AG09309 (cell line): ENCODE measurements at places on chromosomes 3 and 15.
A peak's percentile ranks its signal among the peaks of the same experiment; 100 is the strongest.

DNA sequence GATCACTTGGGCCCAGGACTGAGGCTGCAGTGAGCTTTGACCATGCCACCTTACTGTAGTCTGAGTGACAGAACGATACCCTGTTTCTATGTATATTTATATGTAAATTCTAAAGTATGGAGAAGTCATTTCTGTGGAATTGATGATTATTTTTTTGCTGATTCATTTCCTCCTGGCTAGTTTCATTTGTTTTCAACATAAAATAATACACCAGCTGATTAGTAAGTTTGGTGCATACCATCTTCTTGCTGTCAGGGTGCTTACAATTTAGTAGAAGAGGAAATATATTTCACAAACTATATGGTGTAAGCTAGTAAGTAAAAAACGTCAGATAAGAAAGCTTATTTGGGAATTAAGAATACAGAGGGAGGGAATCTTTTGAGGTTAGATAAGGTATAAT, 36.0 kb downstream of the SLC25A26 start:
- no peak for DNase-seq

- peak; percentile 35 for DNase-seq
Observed at GRCh38 chr3:126835472-126836219, 131.6 kb downstream of the CHCHD6 start.

DNA sequence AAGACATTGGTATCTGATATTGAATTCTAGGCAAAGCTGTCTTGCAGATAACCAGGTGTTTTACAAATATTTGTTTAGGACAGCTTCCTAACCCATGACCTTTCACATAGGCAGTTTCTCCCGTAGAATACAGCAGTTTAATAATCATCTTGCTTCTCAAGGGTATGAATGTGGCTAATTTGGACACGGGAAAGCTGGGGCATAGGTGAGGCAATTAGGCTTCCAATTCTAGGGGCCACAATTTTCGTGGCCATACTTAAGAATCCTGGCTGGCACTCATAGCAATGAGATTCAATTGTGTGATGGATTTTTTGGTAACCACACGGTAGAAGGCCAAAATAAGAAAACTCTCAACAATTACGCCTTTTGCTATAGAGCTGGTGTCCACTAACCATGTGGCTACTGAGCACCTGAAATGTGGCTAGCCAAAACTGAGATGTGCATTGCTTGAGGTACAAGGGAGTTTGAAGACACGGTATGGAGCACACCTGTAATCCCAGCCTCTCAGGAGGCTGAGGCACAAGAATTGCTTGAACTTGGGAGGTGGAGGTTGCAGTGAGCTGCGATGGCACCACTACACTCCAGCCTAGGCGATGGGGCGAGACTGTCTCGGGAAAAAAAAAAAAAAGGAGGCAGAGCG, 34.4 kb downstream of the TFRC start:
- no peak for DNase-seq

- no peak for DNase-seq
Observed at GRCh38 chr3:180175572-180175971, 138.8 kb upstream of the PEX5L start.

DNA sequence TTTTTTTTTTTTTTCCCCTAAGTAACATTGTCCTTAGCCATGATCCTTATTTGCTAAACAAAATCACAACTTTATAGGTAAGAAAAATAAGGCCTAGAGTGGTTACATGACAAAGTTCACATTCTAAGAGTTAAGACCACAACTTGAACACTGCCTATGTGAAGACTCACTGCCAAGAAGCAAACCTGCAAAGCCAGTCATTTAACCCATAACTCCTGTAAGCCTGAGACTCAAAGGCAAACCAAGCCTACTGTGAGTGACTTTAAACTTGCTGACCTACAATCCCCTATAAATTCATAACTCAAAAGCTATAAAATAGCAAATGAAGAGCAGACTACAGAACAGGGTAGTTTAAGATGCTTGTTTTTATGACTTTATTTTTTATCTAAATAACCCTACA, 12.9 kb upstream of the ANKRD28 start:
- DNase-seq, result no peak

DNA sequence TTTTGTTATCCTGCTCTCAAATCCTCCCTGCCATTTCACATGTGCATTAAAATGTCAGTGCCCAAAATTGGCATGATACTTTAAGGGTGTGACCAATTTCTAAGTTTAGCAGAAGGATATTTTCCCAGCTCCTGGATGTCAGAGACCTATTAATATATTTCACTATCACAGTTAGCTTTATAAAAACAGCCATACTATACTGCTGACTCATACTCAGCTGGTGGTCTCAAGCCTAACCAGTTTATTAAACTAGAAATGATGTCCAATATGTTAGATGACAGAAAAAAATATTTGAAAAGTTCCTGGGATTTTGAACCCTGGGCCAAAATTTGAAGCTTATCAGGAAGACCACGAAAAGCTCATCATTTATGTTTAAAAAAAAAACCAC, 60.9 kb upstream of the ZNF280D start:
- no peak for DNase-seq

GRCh38 chr3:192718156-192718555, 9.2 kb downstream of the FGF12 start:
- DNase-seq, result no peak

DNA sequence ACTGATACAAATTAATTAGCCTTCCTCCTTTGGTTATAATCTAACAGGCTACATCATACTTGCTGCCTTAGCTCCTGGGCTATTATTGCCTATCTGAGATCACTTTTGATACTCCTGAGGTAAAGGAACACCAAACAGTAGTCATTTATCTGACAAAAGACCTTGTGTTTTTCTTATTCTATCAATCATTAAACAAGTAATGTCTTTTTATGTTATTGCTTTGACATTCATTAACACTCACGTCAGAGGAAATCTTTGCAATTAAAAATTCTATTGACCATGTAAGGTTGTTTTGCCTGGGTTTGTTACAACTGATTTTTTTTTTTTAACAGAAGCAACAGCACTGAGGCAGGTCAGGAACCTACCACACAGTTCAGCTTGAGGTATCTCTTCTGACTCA, 366.3 kb downstream of the MECOM start:
- no peak for DNase-seq

- DNase-seq, result no peak
Observed at GRCh38 chr3:185361920-185362319, 1.0 kb upstream of the MAP3K13 start.

DNA sequence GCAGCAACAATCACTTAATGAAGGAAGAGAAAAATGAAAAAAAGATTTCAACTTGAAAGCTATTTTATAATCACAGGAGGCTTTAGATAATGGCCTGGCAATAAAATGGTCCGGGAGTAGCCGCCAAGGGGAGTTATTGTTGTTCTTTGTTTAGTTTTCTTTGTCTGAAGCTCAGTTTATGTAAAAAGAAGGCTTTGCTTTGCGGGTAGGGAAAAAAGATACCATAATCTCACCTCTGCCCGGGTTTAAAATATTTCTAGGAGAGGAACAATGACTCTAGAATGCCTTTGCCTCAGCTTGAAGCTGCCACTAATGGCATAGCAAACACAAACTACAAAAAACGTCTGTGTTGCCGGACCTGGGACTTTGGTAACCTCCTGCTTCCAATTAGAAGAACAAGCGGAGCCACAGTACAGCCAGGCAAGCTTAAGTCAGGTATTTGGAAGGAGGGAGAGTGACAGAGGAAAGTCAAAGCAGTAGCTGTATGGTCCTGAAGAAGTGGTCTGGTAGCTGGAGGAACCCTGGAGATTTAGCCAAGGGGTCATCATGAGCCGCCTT, 764.5 kb downstream of the TUSC7 start:
- no peak for DNase-seq

DNA sequence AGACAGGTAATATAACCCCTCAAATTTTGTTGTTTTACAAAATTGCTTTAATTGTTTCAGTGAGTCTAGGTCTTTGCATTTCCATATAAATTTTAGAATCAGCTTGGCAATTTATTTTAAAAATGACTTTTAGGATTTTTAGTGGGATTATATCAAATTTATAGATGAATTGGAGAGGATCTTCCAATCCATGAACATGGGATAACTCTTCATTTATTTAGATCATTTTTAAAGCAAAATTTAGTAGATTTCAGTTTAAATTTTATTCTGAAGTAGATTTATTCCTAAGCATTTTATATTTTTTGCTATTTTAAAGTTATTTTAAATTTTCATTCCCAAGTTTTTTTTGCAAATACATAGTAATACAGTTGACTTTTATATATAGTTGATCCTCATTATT, 58.1 kb upstream of the THSD4 start:
- DNase-seq, result no peak

DNA sequence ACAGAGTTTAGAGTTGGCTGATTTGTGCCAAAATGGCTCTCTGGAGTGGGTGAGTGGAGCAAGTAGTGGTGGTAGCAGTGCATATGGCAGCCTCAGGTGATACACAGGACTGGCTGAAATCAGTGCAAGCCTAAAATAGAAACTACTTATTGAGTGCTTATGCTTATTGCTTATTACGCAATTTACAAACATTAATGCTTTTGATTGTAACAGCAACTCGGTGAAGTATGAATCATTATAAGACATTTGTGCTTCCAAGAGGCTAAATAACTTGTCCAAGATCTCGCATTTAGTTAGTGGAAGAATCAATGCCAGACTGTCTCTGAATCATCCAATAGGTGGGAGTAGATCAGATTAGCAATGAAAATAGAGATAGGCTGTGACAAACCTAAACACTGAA, 353.8 kb downstream of the NAALADL2 start:
- peak; percentile 46 for DNase-seq

DNA sequence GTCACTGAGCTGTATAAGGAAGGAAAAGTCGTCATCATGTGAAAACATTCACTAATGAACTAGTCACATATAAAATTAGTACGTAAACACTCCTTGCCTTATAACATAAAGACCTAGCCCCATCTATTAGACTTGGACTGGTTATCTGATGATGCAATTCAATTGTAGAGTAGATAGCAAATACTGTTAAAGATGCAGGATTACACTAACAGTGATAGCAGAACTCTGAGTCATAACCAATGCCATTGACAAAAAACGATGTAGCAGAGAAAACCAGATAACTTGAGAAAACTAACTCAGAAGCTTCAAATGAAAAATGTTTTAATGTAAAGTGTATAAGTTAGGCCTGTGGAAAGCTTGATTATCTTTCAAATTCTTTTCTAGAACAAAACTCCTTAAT, 132.2 kb downstream of the WDR72 start:
- DNase-seq, result no peak
